ENCODE measurements at places on chromosomes 12 and 14. TPM values are rescaled to one million over a fixed set of nuclear protein-coding genes. Genes with fewer than 3 reads are reported as not detected.

DNAJC22 gene
- not detected for total RNA-seq

GRCh38 chr12:116708826-116709756 lies 28.8 kb downstream of the SPRING1 start:
- H3K36me3 ChIP-seq, result peaks cover 5% of the 10 kb centered on the region

VCPKMT gene
- 11.3 TPM for total RNA-seq

DNA sequence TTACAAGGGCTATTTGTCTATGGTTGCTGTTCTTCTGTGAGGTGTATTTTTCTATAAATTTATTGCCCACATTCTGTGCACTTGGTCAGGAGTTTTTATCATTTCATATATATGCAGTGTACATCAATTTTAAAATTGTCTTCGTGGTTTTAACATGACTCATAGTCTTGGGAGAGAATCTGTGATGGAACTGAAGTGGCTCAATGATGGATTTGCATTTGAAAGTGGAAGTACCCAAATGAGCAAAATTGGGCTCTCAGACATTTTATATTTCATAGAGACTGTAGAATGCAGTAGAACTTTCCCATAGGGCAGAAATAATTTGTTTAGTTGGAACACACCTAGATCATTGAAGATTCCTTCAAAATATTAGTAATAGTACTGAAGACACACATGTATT lies 1.9 kb upstream of the SCFD1 start:
- no peak overlapping the region for H3K27ac ChIP-seq
- H3K27me3 ChIP-seq, result no peaks in the 10 kb centered on the region
- DNase-seq, result no peak
- H3K4me1 ChIP-seq, result peaks cover 29% of the 10 kb centered on the region
- no peak overlapping the region for H3K4me3 ChIP-seq

ARHGEF25 gene
- 0.25 TPM for total RNA-seq

GRCh38 chr14:90058876-90059458 lies 2.8 kb upstream of the KCNK13 start:
- DNase-seq, result no peak
- peaks cover 76% of the 10 kb centered on the region for H3K27me3 ChIP-seq
- no peak overlapping the region for H3K27ac ChIP-seq
- H3K36me3 ChIP-seq, result no peaks in the 10 kb centered on the region
- no peak overlapping the region for H3K4me3 ChIP-seq

OR4K17 gene
- not detected for total RNA-seq

GRCh38 chr14:52790011-52790755 lies 1.2 kb downstream of the GNPNAT1 start:
- peaks cover 8% of the 10 kb centered on the region for H3K36me3 ChIP-seq
- no peak for DNase-seq
- H3K27me3 ChIP-seq, result no peaks in the 10 kb centered on the region
- H3K4me3 ChIP-seq, result peak overlapping the region; percentile 90
- peaks cover 27% of the 10 kb centered on the region for H3K4me1 ChIP-seq
- H3K27ac ChIP-seq, result peak overlapping the region; percentile 83

GRCh38 chr12:72346363-72346944 lies 74.3 kb downstream of the TRHDE start:
- no peaks in the 10 kb centered on the region for H3K27me3 ChIP-seq
- no peaks in the 10 kb centered on the region for H3K36me3 ChIP-seq

DNA sequence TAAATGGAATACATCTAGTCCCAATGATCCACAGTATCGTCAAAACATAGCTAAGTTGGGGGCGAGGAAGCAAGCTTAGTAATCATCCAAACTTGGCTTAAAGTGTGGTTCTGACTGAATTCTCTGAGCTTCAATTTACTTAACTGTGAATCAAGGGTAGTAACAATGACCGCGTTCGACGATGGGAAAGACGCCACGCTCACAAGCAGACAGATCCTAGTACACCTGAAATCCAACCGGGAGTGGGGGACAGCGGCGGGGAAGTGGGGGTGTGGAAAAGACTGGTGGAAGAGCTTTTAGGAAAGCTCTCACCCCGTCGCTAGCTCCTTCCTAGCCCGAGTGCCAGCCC lies 433 bp downstream of the COX16 start:
- H3K36me3 ChIP-seq, result peaks cover 30% of the 10 kb centered on the region
- DNase-seq, result no peak
- peak overlapping the region; percentile 91 for H3K4me3 ChIP-seq
- peaks cover 37% of the 10 kb centered on the region for H3K4me1 ChIP-seq

- H3K4me1 ChIP-seq, result peaks cover 16% of the 10 kb centered on the region
- no peak overlapping the region for H3K4me3 ChIP-seq
- H3K27me3 ChIP-seq, result peaks cover 3% of the 10 kb centered on the region
- no peak for DNase-seq
Measured at GRCh38 chr12:124194893-124195566, 99.9 kb upstream of the RFLNA start.

DNA sequence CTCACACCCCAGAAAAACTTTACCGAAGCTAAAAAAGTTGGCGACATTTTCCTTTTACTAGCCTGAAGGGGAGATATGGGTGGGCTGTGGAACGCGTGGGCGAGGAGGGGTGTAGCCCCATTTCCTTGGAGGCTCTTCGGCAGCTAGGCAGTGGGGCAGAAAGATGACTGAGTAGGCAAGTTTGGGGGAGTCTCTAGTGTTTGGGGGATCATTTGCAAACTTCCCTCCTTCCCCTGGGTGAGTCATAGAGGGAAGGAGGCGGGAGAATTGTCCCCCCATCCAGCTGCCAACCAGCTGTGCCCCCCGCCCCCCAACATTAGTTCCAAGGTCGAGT lies 2.3 kb downstream of the GLI1 start:
- H3K4me3 ChIP-seq, result peak overlapping the region; percentile 76
- peaks cover 52% of the 10 kb centered on the region for H3K4me1 ChIP-seq
- peaks cover 19% of the 10 kb centered on the region for H3K27me3 ChIP-seq

DNA sequence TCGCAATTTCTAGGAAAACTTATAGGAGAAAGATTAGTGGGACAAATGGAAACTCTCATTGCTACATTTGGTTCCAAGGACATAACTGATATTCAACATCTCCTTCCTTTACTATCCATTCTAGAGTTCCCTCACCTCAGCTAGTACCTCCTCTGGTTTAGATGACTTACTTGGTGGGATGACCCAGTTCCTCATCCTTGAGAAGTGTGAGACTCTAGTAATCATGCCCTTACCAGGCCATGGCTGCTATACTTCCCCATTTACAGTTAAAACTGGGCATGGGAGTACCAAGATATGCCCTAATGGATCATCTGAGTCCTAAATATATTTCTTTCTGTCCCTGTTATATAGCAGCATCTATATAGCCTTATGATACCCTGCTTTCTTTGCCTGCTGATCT lies 58.1 kb downstream of the IFT81 start:
- H3K27me3 ChIP-seq, result no peaks in the 10 kb centered on the region
- peaks cover 3% of the 10 kb centered on the region for H3K36me3 ChIP-seq
- no peak for DNase-seq

- H3K27ac ChIP-seq, result no peak overlapping the region
- DNase-seq, result no peak
- H3K4me1 ChIP-seq, result peaks cover 47% of the 10 kb centered on the region
- H3K4me3 ChIP-seq, result no peak overlapping the region
- H3K36me3 ChIP-seq, result peaks cover 3% of the 10 kb centered on the region
Measured at GRCh38 chr12:107377596-107378385, 284.4 kb upstream of the CRY1 start.

IQSEC3 gene
- not detected for total RNA-seq

GRCh38 chr12:106897082-106897481 lies 58.6 kb upstream of the TMEM263 start:
- H3K27ac ChIP-seq, result no peak overlapping the region
- H3K4me3 ChIP-seq, result no peak overlapping the region
- H3K4me1 ChIP-seq, result peaks cover 3% of the 10 kb centered on the region
- H3K36me3 ChIP-seq, result no peaks in the 10 kb centered on the region

DNA sequence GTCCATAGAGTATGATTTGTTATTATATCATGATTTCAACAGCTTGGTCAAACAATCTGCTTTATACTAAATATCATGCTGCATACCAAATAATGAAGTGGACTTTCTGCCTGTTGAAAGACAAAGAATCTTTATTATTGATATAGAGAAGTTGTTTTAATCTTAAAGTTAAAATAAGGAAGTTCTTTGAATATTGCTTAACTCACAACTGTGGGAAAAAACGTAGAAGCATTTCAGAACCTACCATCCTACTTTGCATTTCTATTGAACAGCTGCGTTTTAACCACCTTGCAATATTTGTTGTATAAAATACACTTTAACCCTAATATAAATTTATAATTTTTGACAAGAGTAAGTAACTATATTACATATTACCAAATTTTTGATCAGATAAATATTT lies 22.9 kb upstream of the ARL1 start:
- peaks cover 3% of the 10 kb centered on the region for H3K27me3 ChIP-seq
- no peak for DNase-seq
- H3K27ac ChIP-seq, result no peak overlapping the region
- no peak overlapping the region for H3K4me3 ChIP-seq
- H3K4me1 ChIP-seq, result no peaks in the 10 kb centered on the region

DNA sequence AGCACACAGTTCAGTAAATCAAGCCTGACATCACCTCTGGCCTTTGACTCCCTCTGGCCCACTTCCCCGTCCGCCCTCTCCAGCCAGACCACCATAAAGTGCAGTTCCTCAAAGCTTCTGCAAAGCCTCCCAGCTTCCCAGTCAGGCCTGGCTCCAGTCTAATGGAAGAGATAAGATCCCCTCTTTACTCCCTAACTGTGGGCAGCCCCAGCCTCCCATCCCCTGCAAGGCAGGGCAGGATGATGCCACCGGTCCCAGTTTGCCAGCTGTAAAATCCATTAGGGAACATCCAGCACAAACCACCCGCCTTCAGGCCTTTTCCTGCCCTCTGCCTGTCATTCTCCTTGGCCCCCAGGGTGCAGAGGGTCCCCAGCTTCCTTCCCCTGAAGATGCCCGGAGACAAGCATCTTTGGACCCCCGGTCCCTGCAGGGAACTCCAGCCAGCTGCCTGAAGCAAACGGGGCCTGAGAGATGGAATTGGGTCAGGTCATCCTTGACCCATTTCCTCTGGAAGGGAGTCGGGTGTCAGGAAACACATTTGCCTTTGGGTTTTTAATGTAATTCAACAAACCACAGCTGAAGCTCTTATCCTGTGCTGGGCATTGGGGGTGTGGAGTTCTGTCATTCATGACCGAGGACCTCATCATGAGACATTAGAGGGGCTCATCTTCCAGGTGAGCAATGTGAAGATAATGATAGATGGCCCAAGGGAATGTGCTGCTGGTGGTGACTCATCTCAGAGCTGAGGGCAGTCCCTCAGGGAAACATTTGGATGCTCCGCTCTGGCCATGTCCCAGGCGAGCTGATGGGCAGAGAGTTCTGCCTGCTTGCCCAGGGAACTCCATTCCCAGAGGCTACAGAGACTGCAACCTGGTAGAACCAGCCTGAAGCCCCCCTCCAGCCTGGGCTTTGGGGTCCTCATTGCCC lies 93.8 kb upstream of the CLMN start:
- no peak for DNase-seq
- peaks cover 38% of the 10 kb centered on the region for H3K36me3 ChIP-seq
- H3K27ac ChIP-seq, result no peak overlapping the region

GRCh38 chr14:68367536-68367935 lies 425.3 kb downstream of the ZFP36L1 start:
- H3K4me1 ChIP-seq, result peaks cover 25% of the 10 kb centered on the region
- peaks cover 4% of the 10 kb centered on the region for H3K36me3 ChIP-seq
- no peak overlapping the region for H3K4me3 ChIP-seq
- no peak for DNase-seq
- no peak overlapping the region for H3K27ac ChIP-seq

- no peak for DNase-seq
- no peaks in the 10 kb centered on the region for H3K36me3 ChIP-seq
- peaks cover 13% of the 10 kb centered on the region for H3K27me3 ChIP-seq
- H3K27ac ChIP-seq, result no peak overlapping the region
- H3K4me3 ChIP-seq, result no peak overlapping the region
Measured at GRCh38 chr14:99880651-99881420, 87.6 kb downstream of the EML1 start.

GRCh38 chr12:98769068-98769467 lies 124.0 kb downstream of the APAF1 start:
- no peak overlapping the region for H3K4me3 ChIP-seq
- DNase-seq, result no peak
- H3K36me3 ChIP-seq, result no peaks in the 10 kb centered on the region
- H3K4me1 ChIP-seq, result peaks cover 3% of the 10 kb centered on the region
- H3K27ac ChIP-seq, result no peak overlapping the region

- no peaks in the 10 kb centered on the region for H3K36me3 ChIP-seq
- H3K27me3 ChIP-seq, result peaks cover 2% of the 10 kb centered on the region
- no peak for DNase-seq
- peak overlapping the region; percentile 36 for H3K27ac ChIP-seq
Measured at GRCh38 chr12:51898506-51898905, 8.8 kb upstream of the ACVRL1 start.

DNA sequence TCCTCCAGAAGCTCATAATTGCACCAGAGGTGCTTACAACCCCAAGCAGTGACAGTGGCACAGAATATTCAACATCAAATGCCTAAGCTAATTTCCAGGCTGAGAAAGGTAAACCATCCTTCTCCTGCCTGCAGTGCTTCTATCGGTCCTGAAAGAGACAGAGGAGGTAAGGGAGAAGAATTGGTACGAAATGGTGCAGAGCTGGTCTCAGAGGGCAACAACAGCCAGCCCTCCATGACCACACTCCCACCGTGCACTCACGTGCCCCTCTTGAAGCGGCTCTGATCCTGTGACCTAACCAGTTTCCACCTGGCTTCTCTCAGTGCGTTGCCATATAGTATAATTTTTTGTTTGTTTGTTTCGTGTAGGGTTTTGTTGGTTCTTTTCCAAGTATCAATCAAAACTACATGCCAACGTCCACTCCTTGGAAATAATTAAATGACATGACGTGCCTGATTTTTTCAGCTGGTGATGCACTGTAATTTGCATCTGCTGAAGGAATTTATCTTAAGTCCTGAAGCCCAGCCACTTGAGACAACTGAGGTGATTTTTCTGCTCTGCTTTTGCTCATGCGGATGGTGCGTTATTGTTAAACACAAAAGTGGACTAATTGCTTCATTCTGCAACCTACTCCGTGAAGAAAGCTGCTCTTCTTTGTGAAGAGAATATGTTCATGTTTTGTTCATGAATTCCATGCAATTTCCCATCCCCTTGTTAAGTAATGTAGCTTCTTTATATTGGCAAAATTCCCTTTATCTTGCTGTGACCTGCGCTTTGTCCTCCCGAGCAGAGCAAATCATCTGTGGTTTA lies 1.3 kb upstream of the ATP2A2 start:
- no peak for DNase-seq

KRT6C gene
- total RNA-seq, result not detected

- H3K27me3 ChIP-seq, result no peaks in the 10 kb centered on the region
- peak overlapping the region; percentile 96 for H3K27ac ChIP-seq
- H3K36me3 ChIP-seq, result no peaks in the 10 kb centered on the region
- peak overlapping the region; percentile 88 for H3K4me3 ChIP-seq
- no peak for DNase-seq
- peaks cover 46% of the 10 kb centered on the region for H3K4me1 ChIP-seq
Measured at GRCh38 chr12:96400631-96401075, 414 bp upstream of the CDK17 start.

DNA sequence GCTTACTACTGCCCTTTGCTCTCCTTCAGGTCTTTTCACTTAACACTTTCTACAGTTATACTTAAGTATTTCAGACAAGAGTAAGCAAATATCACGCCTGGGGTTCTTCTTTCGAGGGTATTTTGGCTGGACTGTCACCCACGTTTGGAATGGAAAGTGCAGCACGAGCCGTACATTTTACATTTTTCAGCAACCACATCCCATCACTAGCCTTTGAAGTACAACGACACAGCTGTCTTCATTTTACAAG lies 349 bp upstream of the FAM177A1 start:
- no peaks in the 10 kb centered on the region for H3K27me3 ChIP-seq
- peak overlapping the region; percentile 97 for H3K27ac ChIP-seq
- no peak for DNase-seq
- peak overlapping the region; percentile 84 for H3K4me3 ChIP-seq

All from activated CD4-positive, alpha-beta T cell treated with anti-CD3 and anti-CD28 coated beads, Interleukin-2, amount 10 ng/mL, durations not matched to agents 7 days and 5 days (primary cell).